ENCODE measurements at places on chromosomes 7 and 10.

GRCh38 chr7:101790566-101791293, 26.7 kb upstream of the CUX1 start:
- no peak for DNase-seq

GRCh38 chr7:32680259-32681173, 185.2 kb downstream of the AVL9 start:
- DNase-seq = peak; percentile 61

DNA sequence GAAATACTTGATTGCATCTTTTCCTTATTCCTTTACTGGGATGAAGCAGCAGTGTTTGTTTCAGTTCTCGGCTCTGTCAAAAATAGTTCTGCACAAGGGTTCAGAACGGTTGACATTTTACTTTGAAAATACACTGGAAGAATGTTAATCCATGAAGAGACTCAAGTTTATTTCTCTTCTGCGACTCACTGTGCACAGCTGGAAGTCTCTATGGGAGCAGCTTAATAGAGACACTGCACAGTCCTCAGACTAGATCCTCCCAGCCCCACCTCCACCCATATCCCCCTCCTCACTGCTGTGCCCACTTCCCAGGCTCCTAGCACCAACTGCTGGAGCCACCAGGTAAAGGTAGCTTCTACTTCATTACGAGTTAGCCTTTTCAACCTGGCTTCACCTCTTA, 517.8 kb downstream of the GRID1 start:
- DNase-seq = no peak

GRCh38 chr10:73756183-73756582, 12.0 kb downstream of the SEC24C start:
- DNase-seq = no peak

DNA sequence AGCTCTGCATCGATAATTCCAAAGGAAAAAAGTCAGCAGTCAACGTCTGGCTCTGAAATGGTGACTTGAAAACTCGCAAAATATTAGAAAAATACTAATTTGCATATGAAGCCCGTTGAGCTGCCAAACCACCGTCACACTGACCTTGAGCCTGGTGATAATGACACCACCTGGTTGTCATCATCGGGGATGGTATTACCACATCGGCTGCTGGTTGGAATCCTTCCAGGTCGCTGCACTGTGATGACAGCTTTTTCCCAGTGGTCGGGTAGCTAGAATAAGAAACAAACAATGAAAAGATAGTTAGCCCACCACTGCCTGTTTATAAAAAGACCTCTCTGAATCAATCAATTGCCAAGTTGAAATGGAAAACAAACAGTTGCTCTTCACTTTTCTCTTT, 41.6 kb downstream of the LAMB1 start:
- DNase-seq = no peak
